WERI-Rb-1 (cell line): ENCODE measurements at places on chromosomes 2 and 18.

GRCh38 chr2:172095146-172095904, 7.4 kb downstream of the DLX2 start:
- no peak for DNase-seq

DNA sequence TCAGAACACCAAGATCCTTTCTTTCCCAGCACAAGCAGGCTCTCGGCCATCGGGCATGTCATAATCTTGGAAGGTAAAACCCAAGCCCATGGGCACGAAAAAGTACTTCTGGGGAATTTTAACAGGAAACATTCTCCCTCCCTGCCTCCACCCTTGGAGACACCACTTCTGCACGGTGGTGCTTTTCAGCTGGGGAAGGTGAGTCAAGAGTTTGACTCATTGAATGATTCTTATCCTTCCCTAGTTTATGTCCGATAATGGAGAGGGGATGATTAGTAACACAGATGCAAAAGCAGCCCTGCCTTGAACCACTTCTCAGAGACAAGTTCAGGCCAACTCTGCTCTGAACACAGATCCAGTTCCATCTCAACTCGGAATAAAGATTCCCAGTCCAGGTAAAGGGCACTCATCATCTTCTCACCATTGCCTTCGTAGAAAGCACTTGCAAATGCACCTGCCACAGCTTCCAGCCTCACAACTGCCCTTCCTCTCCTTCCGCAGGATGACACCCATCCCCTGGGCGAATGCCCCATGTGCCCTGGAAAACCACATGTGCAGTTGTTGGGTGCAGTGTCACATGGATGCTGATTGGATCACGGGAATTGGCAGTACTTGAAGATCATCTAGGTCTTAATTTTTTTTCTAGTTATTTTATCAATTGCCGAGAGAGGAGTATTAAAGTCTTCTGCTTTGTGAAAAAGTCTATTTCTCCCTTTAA, 136.2 kb downstream of the PXDN start:
- DNase-seq: no peak

- DNase-seq: no peak
Observed at GRCh38 chr18:23356424-23356823, 96.7 kb upstream of the RIOK3 start.

DNA sequence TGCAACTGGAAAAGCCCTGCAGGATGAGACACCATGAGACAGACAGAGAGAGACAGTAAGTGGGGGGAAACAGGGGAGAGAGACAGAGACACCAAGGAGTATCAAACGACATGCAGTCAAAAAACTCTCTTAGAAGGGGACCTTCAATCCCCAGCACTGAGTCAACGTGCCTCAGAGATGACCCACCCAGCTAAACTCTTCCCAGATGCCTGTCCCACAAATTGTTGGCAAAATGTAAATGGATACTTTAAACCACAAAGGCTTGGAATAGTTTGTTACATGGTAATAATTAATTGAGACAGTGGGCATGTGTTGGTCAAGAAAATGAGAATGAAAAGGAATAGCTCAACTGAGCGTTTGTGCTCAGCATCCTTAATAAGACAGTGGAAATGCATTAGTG, 98.3 kb downstream of the GRB14 start:
- DNase-seq: no peak

DNA sequence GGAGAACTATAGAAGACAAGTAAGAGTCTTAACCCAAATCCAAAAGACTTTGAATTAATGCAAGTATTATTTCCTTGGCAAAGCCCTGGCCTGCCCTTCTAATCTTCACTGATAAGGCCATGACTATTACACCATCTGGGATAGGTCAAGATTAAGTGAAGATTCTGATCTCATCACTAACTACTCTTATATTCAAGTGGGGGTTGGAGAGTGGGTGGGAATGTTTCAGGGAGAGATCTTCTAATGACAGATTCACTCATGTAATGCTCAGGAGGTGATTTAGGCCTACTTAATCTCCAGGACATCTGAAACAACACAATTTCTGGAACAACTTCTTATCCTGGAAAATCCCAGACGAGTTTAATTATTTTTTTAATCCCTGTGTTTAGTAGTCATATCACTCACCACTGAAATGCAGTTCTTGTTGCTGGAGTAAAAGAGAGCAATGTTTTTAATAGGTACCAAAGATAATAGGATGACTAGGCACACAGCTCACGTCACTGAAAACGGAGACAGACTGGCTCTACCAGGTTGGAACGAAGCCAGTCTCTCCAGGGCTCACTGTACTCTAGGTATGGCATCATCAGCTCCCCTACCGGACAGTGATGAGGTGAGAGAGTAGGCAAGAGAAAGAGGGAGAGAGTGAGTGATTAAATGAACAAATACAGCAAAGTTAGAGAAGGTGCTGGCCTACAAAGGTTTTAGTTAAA, 133.1 kb downstream of the NCKAP5 start:
- peak; percentile 89 for DNase-seq

DNA sequence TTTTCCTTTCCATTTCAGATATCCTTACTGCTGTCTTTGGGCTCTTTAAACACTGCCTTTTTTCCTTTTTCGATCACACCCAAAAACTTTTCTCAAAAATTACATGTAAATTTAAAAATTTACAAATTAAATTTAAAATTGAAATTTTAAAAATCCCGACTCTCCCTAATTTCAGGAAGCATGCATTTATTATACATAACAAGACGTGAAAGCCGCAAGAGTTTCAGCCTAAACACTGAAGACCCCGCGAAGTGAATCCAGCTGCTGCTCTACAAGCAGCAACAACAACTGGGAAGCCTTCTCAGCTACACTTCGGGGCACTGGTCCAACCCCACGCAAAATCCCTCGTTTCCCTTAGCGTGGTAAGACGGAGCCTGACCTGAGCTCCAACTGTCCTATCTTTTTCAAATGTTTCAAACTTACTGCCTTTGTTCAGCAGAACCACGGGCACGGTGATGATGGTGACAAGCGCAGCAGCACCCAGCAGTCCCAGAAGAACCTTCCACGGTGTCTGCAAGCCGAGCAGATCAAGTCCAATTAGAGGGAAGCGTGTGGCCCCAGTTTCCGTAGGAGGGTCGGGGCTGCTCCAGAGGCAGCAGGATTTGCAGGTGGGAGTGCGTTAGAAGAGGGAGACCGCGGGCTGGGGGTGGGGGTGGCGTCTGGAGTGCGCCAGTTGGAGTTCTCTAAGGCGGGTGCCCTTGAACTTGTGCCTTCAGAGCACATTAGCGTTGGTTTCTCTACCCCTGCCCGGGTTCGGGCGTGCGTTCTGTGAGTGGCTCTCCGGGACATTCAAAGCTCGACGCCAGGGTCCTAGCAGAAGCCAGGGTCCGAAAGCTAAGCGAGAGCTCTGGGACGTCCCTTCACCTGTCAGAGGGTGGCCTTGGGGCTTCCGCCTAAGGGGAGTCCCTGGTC, 783 bp downstream of the DPP4 start:
- peak; percentile 18 for DNase-seq

GRCh38 chr2:108916122-108916795, 72.8 kb downstream of the EDAR start:
- DNase-seq: no peak
